ENCODE measurements at places on chromosomes 3 and 15.
A peak's percentile ranks its signal among the peaks of the same experiment; 100 is the strongest.

GRCh38 chr3:108018552-108018951 lies 72.3 kb downstream of the CD47 start:
- DNase-seq: no peak

GRCh38 chr15:74184582-74185091 lies 11.1 kb downstream of the ISLR start:
- DNase-seq: no peak

DNA sequence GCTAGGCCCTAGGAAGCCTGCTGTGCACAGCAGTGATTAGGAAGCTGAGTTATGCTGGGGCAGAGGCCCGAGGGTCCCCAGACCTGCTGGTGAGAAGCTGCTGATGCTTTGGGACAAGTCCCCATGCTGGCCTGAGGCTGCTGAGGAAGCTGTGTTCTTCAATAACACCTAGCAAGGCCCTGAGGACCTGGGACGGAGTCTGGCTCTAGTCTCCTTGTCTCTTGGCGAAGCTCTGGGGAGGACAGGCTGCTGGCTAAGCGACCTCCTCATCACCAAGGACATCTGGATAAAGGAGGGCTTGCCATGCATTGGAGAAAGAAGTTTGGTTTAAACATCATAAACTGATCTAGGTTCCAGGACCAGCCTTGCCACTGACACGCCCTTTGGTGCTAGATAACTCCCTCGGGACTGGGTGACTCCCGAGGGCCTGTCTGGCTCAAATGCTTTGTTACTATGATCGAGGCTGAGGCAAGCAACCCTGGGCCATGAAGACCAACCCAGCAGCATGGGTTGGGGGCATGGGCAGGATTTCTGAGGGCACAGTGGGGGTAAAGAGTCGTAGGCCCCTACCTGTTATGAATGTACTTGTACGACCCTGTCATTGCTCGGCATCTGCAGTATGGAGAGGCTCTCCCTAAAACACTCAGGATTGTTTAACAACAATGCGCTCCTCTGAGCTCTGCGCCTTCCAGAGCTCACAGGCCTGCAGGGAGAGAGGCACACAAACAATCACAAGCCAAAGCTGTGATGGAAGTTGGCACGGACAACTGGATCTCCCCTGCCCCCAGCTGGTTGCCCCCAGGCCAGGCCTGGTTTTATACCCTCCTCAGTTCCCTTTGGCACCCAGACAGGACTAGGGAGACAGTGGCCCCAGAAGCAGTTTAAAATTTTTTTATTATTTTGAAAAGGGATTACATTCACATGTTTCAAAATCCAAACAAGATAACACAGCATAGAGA lies 64.4 kb downstream of the LINGO1 start:
- DNase-seq: no peak

- no peak for DNase-seq
These were observed 14.8 kb upstream of the ZNF774 start for GRCh38 chr15:90337256-90337655.

- no peak for DNase-seq
These were observed 475.2 kb upstream of the PPP2R3A start for GRCh38 chr3:135490219-135490915.

GRCh38 chr3:195001961-195002861 lies 268.7 kb downstream of the XXYLT1 start:
- DNase-seq: no peak

DNA sequence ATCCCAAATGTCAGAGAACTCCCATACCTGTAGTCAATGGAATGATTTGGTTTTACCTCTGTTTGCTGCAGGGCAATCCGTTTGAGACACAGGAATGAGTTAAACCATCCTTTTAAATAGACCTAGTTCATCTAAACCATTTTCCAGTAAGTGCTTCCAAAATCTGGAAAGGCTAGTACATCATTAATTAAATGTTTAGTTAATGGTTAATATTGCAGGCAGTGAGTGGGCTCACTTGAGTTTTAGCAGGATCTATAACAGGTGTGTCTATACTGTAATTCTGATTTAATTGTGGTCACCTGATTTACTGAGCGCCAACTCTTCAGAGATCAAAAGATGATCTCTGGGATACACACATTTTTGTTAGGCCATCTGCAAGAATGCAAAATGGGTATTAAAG lies 353.9 kb upstream of the ROPN1 start:
- DNase-seq: no peak

DNA sequence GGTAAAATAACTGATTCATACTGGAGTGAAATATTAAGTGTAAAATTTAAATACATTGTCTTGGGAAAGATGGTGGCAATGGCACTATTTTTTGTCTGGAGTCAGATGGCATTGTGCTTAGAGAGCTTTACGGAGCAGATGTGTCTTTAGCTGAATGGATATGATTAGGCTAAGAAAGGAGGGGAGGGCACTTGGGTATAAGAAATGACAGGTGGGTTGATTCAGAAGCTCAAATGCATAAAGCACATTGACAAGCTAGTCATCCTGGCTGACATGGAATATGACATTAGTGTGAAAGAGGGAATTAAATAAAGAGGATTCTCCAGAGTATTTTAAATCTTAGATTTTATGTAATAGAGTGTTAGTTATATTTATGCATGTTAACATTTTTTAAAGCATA lies 570.1 kb upstream of the CBLB start:
- peak; percentile 38 for DNase-seq

GRCh38 chr3:154427685-154428285 lies 2.2 kb downstream of the GPR149 start:
- no peak for DNase-seq

DNA sequence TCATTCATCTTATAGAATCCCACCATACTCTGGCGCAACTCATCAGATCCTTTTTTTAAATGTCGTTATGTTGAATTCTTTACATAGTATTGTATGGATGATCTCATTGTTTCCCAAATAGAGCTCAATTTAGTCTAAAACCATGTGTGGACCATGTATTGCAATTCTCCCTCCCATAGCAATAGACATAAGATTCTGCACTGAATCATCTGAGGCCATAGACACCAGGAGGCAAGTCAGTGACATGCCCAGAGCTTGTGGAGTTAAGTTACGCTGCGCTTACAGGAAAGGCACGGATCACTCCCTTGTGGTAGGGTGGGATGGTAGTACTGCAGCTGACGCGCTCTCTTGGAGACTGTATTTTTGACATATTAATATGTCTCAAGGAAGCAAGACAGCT lies 211.0 kb downstream of the GABRB3 start:
- DNase-seq: no peak

- no peak for DNase-seq
These were observed 167.1 kb downstream of the NEK11 start for GRCh38 chr3:131193641-131194238.

DNA sequence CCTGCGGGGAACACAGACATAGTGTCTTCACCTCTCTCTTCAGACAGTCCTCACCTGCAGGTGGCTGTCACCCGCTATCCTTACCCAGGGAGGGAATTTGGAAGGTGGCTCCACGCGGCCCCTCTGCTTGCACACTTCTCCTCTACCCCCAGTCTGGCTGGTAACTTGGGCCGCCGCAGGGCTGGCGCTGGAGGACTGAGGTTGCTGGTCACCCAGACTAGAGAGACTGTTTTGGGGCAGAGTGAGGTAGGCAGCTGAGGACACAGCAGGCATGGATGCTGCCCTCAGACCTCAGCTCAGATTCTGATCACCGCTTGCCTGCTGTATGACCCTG lies 12.6 kb upstream of the IQSEC1 start:
- DNase-seq: no peak

DNA sequence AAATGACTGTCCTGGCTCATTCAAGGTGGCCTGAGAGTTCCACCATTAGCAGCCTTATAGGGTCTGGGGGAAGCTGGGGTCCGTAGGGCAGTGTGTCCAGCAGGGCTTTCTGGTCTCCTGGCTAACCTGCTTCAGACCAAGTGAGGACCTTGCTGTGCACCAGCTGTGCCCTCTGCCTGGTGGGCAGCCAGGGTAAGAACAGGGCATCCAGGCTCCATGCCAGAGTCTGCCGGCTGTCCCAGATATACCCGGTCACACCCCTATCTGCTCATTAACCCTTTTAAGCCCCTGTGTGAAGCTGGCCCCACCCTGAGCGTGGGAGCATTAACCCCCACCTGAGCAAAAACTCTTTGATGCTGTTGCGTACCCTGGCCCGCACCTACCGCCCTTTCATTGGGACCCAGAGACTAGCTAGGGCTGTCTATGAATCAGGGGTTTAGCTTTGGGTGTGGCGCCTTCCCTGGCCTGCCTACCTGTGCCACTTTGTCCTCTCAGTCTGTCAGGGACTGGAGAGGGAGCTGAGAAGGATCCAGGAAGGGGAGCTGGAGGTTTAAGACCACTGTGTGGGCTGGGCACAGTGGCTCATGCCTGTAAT lies 17.6 kb downstream of the SEMA3F start:
- DNase-seq: no peak

DNA sequence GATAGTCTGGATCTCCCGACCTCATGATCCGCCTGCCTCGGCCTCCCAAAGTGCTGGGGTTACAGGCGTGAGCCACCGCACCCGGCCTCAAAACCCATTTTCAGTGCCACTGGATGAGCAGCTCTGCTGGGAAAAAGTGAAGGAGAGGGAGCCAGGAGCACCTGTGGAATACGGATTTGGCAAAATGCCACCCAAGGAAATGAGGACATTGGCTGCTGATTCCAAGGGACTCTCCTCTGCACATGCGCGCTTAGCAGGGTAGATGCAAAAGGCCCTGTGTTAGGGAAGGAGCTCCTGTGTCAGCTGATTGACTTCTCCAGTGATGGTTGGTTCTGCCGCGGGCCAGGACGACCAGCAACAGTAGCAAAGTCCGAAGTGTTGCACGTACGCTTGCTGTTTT lies 43.4 kb upstream of the IGF1R start:
- no peak for DNase-seq

GRCh38 chr3:78176869-78177268 lies 1137.0 kb downstream of the ROBO2 start:
- no peak for DNase-seq

DNA sequence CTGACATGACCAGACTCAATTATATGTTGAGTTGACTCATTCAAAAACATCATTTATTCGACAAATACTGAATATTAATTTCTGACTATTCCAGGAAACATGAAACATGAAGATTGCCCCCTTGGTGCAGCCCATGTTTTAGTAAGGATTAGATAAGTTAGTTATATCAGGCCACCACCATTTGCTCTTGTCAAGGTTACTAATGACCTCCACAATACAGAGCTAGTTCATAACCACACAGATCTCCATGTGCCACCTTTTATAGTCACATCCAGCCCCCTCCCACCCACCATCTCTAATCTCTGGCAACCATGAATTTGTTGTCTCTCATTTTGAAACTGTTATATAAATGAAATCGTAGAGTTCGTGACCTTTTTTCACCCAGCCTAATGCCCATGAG lies 15.7 kb downstream of the KLHL18 start:
- no peak for DNase-seq

DNA sequence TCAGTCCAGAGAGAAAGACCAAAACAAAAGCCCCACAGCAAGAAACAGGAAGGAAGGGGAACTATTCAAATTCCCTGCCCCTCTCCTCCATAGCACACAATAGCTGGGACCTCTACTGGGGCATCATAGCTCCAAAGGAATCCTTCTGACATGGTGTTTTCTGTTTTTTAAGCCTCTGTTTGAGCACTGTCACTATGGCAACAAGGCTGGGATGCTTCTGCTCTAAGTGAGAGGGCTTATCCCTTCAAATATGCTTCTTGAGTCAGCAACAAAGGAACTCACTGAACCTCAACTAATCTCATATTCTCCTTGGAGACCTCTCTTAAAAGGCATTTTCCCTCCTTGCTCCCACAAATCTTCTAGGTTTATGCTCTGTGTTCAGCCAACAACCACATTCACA lies 40.5 kb downstream of the MYLK start:
- DNase-seq: no peak

DNA sequence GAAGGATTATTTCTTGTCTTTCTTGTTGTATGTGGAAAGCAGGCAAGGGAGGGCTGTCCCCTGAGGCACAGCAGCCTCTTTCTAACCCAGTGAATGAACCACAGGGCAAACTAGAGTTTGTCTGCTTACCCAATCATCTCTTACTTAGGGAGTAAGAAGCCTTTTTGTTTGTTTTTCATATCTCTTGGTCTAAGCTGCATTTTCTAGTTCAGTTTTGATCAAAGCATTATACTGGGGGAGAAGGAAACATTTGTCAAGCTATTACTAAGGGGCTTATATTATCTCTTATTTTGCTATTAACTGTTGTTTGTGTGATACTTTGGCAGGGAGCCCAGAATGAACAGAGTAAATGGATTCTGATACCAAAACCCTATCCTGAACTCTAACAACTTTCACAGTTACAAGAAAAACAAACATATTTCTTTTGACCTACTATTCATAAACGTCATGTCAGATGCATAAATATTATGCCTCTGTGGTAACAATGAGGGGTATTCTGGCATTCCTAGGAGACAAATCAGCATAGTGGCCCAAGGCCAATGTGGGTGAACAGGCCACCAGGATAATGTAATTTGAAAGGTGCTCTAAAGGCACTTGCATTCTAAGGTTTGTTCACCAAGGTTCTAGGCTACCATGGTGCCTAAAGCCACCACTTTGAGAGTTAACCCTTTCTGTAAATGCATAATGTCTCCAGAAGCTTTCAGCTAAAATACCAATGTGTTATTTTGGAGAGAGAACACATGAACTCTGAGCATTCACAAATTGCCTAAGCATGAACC lies 271.6 kb upstream of the ZPLD1 start:
- no peak for DNase-seq

- DNase-seq: no peak
These were observed 54.1 kb downstream of the RORA start for GRCh38 chr15:61175024-61175423.

GRCh38 chr3:113537155-113537554 lies 4.8 kb downstream of the SIDT1 start:
- DNase-seq: no peak

GRCh38 chr3:76383781-76384180 lies 598.4 kb upstream of the ZNF717 start:
- peak; percentile 56 for DNase-seq

DNA sequence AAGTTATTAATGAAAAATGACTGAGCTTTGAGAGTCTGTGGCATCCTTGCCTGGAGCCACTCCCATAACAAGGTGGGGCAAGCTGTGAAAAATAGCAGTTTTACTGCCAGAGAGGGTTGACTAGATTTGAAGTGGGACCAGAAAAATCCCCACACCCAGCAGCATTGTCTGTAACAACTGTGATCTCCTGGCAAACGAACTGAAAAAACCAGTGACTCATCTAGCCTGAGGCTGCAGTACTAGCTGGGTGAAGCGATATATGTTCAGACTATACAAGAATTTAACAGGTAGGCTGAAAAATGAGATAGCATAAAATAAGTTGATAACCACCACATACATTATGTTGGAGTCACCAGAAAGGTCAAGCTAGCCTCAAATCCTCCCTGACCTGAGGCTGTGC lies 64.0 kb downstream of the DPH6 start:
- DNase-seq: no peak

DNA sequence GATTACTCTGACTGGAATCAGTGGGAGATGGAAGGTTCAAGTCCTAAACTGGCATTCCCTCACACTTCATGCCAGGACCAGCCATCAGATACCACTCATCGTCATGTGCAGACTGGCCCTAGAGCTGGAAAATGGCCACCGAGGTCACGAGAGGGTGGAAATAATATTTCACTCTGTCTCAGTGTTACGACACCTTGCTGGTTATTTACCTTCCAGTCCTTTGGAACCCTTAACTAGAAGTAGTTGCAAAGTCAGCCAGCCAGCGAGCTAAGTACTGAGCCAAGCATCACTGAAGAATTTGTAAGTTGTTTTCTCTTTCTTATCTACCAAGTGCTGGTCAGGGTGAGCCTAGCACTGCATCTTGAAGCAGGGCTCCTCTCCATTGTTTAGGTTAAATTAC lies 309.9 kb upstream of the RASGRP1 start:
- no peak for DNase-seq

All from putamen (tissue), 1 donor.